ENCODE measurements at places on chromosomes 1 and 21.
A peak's percentile ranks its signal among the peaks of the same experiment; 100 is the strongest.

GRCh38 chr21:17673261-17674020 is 60.7 kb upstream of the BTG3 start:
- DNase-seq: no peak

- no peak for DNase-seq
Observed at GRCh38 chr1:169287280-169287679, 80.3 kb downstream of the NME7 start.

DNA sequence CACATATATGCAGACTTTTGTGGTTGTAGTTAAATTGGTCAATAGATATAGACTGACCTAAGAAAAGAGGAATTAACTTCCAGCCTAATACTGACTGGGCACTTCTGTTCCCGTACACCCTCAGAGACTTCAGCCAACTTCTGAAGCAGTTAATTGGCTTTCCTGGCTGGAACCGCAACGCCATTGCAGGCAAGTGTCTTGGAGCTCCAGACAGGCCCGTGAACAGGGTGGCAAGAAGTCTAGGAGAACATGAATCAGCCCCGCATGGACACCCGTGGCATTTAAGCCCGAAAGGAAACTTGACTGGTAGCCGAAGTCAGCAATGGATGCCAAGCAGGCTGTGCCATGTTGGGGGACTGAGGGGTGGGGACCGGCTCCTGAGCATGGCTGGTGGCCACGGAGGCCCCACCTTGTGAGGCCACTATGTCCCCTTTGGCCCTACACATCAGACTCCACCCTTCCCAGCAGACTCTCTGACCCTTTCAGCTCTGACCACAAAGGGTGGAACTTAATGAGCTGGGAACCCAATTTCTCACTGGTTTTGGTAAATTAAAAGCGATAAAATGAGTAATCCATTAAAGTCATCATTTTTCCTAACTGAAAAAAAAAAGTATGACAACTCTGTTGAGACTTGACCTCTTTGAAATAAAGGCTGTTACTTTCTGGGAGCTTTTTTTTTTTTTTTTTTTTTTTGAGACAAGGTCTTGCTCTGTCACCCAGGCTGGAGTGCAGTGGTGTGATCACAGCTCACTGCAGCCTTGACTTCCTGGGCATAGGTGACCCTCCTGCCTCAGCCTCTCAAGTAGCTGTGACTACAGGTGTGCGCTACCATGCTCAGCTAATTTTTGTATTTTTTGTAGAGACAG is 54.1 kb downstream of the RUNX1 start:
- DNase-seq: peak; percentile 80

DNA sequence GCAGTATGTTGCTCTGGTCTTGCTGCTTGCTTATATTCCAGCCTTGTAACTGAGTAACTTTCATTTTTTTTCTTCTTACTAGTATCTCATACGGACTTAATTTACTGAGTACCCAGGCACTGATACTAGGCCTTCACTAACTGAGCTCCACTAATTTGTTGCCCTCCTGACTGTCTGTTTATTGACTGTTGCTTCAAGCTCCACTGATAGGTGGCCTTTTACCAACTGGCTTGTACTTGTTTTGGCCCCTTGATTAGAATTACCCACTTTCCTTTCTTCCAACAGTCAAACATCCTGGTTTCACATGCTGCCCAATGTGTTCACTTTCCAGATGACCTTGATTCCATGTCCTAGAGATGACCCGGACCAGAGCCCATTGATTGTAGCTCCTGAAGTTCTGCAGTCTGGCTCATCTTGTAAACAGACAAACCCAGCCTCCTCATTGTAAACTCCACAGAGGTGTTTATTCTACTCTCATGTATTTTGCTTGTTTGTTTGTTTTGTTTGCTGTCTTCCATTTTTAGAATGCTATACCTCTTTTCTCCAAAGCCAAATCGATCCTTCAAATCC is 27.7 kb downstream of the RGS1 start:
- no peak for DNase-seq

GRCh38 chr1:207261971-207262370 is 59.5 kb upstream of the CD55 start:
- DNase-seq: no peak

GRCh38 chr1:9651565-9652378 is at the start of gene PIK3CD:
Gene PIK3CD, plus strand, starts transcription at chr1:9651731. Its CDS starts 58,725 bp downstream, at chr1:9710456.
- peak; percentile 65 for DNase-seq

DNA sequence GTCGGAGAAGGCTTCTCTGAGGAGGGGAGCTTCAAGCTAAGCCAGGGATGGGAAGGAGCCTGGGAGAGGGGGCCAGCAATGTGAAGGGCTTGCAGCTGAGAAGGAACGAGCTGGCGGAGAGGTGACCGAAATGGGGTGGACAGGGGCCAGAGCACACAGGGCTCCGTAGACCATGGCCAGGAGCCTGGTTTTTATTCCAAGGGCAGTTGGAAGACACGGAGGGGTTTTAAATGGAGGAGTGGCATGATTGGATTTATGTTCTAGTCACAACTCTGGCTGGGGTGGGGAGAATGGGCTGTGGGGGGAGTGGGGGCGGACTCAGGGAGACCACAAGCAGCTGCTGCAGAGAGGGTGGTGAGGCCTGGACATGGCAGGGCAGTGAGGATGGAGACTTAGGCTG is 5.1 kb upstream of the EPS8L3 start:
- no peak for DNase-seq

DNA sequence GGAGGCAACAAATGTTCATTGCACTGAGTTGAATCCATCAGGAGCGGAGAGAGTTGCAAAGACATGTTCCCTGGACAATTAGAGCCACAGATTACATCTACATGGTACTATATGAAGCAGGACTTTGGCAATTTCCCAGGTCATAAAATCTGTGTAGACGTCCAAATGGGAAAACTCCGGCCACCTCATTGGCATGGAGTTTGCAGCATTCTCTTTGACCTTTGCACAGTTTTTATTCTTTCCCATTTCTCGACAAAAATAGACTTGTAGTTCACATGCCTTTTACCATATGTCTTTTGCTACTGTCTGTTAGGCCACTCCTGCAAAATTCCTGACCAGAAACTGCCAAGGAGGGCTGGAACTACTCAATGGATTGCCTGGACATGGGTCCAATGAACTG is 48.2 kb downstream of the UBE2T start:
- DNase-seq: no peak

- no peak for DNase-seq
Observed at GRCh38 chr21:45513741-45514310, 28.4 kb downstream of the SLC19A1 start.

- no peak for DNase-seq
Observed at GRCh38 chr1:212463565-212464285, 31.0 kb downstream of the NENF start.

DNA sequence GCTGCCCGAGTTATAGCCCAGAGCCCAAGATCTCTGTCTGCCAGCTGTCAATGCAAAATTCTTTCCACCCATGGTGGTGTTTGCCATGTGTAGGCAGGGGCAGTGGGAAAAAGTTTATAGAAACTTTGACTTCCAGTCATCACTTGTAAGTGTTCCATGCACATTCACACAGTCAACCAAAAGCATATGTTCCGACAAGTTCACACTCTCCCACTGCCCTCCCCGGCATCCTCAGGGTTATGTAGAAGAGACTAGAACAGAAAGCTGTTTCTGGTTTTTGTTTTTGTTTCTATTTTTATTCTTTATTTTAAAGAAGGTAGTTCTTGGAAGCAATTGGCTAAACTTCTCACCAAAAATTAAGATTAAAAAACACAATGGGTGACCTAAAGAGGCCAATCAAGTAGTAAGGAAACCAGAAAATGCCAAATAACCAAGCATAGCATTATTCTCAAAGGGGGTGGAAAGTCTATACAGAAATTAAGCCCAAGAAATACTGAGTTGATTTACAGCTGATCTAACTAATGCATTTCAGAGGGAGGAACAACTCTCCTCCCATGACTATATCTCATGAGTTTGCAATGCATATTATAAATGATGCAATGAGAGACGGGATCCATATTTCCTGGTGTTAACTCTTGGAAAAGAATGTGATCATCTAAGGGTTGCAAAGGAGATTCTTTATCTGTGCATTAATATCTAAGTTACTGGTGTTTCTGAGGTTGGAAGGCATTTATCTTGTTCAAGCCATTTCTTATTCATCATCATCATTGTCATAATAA is 91.5 kb upstream of the ETS2 start:
- no peak for DNase-seq

DNA sequence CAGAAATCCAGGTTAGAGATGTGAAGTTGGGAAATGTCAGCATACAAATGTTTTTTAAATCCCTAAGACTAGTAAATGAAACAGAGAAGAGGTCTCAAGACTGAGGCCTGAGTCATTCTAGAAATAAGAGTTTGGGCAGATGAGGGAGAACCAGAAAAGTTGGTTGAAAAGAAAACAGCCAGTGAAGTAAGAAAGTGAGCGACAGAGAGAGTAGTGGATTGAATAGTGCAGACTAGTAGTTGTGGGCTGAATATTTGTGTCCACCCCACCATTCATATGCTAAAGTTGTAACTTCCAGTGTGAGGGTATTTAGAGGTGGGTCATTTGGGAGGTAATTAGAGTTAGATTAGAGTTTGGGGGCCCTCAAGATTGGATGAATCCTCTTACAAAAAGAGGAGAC is 889.2 kb downstream of the TTLL7 start:
- DNase-seq: no peak

DNA sequence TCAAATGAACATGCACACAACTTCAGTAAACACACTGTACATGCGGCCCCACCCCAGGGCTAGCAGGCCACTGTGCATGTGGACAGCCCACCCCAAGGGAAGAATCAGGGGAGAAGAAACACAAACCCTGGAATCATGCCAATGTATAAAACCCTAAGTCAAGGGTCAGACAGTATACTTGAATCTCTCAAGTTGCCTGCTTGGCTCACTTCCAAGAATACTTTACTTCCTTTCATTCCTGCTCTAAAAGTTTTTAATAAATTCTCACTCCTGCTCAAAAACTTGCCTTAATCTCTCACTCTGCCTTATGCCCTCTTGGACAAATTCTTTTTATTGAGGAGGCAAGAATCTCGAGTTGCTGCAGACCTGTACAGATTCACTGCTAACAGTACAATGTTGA is 231.2 kb upstream of the CACYBP start:
- DNase-seq: no peak

GRCh38 chr1:207069858-207070506 is 16.9 kb downstream of the PFKFB2 start:
- DNase-seq: no peak

GRCh38 chr1:201325678-201326060 is 42.4 kb downstream of the PKP1 start:
- no peak for DNase-seq
